ENCODE measurements at places on chromosomes 7 and 10.

DNA sequence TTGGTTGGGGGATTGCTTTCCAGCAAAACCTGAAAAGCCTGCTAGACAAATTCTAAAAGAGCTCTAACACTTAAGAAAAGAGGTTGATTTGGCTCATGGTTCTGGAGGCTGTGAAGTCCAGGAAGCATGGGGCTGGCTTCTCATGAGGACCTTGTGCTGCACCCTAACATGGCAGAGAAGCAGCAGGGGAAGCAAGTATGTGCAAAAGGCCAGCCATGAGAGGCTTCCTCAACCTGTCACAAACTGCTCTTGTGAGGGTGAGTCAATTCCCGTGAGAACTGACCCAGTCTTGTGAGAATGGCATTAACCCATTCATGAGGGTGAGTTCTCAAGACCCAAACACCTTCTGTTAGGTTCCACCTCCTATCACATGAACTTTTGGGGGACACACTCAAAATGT, 54.3 kb upstream of the IGFBP3 start:
- no peak for DNase-seq

GRCh38 chr10:5904227-5904626, 14.2 kb downstream of the FBH1 start:
- no peak for DNase-seq

DNA sequence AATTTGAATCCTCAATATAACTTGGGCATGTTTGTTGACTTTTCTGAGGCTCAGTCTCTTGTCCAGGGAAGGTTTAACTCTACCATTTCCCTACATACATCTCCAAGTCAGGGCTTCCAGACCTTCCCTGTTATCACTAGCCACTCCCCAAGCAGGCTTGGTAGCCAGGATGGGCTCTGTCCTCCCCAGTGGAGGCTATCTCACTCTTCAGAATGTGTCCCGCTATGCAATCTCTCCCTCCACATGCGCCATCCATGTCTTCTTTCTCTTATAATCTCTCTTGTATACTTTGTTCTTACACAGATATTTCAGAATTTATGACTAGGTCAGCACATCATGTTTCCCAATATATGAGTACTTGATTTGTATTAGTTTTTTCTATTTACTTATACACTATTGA, 310.4 kb downstream of the HGF start:
- DNase-seq: no peak

DNA sequence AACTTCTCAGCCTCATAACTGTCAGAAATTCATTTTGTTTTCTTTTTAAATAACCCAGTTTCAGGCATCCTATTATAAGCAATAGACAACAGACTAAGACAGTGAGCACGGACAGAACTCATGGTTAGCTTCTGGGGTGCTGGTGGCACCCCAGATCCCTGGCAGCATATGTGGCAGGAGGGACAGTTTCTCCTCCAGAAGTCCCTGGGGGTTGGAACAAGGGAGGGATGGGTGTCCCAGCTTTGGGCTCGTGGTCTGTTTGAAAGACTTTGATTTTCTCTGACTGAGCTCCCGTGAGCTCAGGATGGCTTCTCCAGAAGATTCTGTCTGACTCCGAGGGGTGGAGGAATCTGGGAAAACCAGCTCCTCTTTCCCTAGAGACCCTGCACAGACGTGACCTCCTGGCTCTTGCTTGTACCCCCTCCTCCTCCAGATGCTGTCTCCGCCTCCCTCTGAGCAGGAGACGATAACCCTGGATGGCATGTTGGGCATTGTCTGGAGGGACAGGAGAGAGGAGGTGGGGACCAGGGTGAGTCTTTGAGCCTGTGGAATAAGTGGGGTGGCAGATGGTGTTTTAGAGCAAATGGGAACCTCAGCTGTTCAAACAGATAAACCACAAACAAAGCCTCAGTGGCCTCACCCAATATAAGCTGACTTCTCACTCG, 421.1 kb downstream of the GLRX3 start:
- no peak for DNase-seq

DNA sequence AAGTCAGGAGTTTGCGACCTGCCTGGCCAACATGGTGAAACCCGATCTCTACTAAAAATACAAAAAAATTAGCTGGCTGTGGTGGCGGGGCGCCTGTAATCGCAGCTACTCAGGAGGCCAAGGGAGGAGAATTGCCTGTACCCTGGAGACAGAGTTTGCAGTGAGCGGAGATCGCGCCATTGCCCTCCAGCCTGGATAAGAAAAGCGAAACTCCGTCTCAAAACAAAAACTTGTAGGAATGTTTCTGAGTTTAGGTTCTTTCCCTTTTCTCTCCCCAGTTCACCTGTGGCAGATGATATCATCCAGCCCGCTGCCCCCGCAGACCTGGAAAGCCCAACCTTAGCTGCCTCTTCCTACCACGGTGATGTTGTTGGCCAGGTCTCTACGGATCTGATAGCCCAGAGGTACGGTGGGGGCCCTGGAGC, 138.8 kb upstream of the BTBD16 start:
- DNase-seq: no peak

GRCh38 chr7:134126966-134127848, at the start of gene LRGUK:
LRGUK (plus strand) TSS chr7:134127340; CDS start chr7:134127368, 28 bp downstream.
- DNase-seq: peak; percentile 67

DNA sequence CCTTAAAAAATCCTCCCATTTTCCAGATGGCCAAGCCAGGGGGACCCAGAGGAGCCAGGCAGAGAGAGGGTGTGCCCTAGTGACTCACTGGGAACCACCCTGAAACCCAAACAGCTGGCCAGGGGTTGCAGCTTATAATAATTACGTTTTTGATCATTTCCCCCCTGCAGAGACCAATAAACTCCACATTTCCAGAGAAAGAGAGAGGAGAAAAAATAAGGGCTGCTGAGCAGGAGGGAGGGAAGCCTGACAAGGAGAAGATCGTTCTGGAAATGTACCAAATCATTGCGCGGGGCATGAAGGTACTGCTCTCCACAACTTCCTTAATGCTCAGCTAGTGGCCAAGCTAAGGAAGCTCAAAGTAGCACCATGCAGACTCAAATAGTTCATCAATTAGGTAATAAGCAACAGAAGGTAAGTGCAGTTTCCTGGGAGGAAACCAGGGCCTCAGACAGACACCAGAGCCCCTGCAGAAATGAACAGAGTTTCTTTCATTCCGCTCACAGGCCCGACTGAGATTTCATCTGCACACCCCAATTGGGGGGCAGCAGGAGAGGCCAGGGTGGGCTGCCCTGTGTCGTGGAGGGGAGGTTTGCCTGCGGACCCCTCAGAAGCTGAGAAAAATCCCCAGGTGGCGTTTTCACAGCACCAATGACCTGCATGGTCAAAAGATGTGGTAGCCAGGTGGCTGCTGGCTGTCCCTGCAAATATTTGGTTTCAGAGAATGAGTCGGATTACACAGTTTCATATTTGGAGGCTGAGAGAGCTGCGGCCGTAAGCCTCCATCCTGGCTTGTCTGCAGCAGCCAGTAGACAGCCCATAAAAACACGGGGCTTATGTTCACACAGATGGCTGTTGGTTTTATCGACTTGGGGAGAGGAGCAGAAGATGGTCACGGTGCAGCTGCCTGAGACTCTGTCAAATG, 153.2 kb upstream of the LYZL2 start:
- no peak for DNase-seq

GRCh38 chr7:68676813-68677535, 921.3 kb upstream of the AUTS2 start:
- no peak for DNase-seq

DNA sequence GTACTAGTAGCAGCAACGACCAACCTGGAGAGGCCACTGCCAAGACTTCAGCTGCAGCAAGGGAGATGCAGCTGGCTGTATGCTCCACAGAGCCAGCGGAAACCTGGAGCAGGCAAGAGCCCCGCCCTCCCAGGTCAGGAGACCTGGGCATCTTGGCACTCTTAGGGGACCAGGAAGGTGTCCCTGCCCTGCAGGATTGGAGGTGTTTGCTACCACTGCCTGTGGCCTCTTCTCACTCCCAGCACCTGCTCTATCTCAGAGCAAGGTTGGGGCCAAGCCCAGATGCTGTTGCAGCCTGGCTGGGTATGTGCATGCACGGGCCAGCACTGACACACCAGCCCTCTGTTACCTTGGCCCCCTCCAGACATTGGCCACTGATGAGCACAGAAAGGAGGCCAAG, 1512.8 kb downstream of the REEP3 start:
- DNase-seq: no peak

GRCh38 chr7:143387156-143387975, 6.2 kb downstream of the ZYX start:
- no peak for DNase-seq

- no peak for DNase-seq
These were observed 19.3 kb downstream of the FOXI2 start for GRCh38 chr10:127756264-127756663.

DNA sequence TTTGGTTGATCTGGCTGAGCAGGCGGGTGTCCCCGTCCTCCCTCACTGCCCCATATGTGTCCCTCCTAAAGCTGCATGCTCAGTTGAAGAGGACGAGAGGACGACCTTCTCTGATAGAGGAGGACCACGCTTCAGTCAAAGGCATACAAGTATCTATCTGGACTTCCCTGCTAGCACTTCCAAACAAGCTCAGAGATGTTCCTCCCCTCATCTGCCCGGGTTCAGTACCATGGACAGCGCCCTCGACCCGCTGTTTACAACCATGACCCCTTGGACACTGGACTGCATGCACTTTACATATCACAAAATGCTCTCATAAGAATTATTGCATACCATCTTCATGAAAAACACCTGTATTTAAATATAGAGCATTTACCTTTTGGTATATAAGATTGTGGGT, 26.9 kb upstream of the TRIM56 start:
- DNase-seq: no peak

- no peak for DNase-seq
These were observed 18.5 kb downstream of the ARPC1A start for GRCh38 chr7:99344061-99344647.

Data from NCI-H187 treated with DMSO at 0.1 percent for 48 hours (cell line).